ENCODE measurements at places on chromosomes 7 and 10. TPM values are rescaled to one million over a fixed set of nuclear protein-coding genes. Genes with fewer than 3 reads are reported as not detected.

HECW1 gene
- total RNA-seq = 1.4 TPM

GDF2 gene
- total RNA-seq = not detected

NPFFR1 gene
- total RNA-seq = 0.16 TPM

FGFBP3 gene
- total RNA-seq = 7.8 TPM

HYCC1 gene
- total RNA-seq = 19.8 TPM

C10orf143 gene
- not detected for total RNA-seq

NODAL gene
- total RNA-seq = not detected

CTAGE6 gene
- total RNA-seq = 1.9 TPM

GRCh38 chr10:70324339-70324861 is 40.6 kb upstream of the NPFFR1 start:
- DNase-seq = no peak

GRCh38 chr7:21030237-21030871 is 243.7 kb upstream of the SP8 start:
- no peak for DNase-seq

DNA sequence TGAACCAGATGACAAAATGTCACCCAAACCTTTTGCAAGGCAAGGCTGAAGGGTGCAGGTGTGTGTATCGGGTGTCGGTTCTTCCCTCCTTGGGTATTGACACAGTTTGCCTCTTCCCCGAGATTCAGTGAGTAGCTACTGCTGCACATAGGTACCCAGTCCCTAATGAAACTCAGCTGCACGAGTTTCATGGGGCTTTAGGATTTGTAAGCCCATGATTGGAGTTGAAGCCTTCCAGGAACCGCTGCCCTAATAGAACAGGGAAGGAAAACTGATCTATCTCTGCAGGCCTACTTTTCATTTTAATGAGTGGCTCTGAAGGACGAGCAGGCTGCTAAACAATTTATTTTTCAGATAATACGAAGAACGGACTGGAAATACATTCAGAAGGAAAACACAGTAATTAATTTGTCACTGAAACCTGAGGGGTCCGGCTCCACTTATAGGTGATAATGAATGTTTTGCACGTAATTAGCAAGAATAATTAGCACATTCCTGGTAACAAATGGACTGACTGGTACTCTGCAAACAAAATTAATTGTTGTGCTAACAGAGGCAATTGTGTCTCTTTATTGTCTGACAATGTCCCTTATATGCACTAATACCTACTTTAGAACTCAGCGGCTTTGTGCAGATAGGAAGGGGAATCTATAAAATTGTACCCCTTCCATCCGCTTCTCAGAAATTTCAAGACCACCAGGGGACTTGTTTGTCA is 49.6 kb upstream of the FZD8 start:
- no peak for DNase-seq

DNA sequence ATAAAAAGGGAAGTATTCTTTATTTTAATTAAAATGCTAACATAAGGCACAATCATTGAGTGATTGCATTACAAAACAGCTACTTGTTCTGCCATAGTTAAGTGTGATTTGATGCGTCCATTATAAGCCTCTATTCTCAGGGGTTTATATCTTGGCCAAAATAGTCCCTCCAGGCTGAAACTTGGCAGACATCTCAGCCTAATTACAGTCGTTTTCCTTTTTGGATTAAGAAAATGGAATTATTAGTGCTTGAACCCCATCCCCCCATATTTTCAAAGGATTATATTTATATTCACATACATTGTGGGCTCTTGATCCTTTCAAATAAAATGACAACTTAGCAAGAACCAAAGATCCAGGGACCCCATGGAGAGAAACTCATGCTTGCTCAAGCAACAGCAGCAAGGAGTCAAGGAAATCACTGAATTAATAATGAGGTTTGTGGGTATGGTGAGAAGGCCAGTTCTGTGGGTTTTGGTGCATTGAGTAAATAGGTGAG is 66.7 kb upstream of the NEUROD6 start:
- no peak for DNase-seq

DNA sequence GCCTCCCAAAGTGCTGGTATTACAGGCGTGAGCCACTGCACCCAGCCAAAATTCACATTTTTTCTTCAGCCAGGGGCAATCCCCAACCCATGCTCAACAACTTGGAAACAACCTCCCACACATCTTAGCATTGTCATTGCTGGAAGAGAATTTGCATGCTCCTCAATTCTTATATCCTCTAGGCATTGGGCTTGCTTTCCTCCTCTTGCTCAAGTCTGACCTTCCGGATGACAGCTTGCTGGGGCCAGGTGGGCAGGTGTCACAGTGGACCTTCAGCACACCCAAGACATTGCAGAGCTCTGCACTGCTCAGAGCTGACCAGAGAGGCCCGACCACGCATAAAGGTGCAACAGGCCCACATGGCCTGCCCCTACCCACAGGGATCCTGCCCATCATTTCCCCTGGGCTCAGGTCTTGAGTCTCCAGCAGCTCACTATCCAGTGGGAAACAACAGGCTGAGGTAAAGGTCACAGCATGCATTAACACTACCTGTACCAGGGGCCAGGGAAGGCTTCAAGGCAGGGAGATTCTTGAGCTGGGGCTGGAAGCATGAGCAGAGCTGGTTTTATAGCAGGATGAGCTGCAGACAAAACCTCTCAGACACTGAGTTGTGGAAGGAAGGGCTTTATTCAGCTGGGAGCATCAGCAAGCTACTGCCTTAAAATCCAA is 6.8 kb upstream of the GPR15LG start:
- no peak for DNase-seq

GRCh38 chr10:61063901-61064300 is 119.9 kb upstream of the RHOBTB1 start:
- no peak for DNase-seq

DNA sequence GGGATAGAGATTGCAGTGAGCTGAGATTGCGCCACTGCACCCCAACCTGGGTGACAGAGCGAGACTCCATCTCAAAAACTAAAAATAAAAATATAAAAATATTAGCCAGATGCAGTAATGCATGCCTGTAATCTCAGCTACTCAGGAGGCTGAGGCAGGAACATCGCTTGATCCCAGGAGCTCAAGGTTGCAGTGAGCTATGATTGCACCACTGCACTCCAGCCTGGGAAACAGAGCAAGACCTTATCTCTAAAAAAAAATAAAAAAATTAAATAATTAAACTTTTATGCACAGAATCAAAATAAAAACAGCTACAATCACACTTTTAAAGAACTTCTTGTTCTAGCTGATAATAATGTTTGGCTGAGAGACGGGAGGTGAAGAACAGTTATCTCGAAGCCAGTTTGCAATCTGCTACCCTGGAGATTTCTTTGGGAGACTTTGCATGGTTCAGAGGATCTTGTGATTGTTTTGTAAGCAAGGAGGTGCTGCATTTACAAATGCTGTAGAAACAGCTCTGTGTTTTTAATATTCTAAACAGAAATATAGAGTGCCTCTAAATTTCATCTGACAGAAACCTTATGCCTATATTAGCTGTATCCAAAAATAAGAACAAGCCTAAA is 19.9 kb upstream of the MACROH2A2 start:
- DNase-seq = no peak

GRCh38 chr10:122657255-122657654 is 42.4 kb downstream of the C10orf120 start:
- no peak for DNase-seq

GRCh38 chr7:30166841-30167235 is 32.1 kb downstream of the MTURN start:
- no peak for DNase-seq

DNA sequence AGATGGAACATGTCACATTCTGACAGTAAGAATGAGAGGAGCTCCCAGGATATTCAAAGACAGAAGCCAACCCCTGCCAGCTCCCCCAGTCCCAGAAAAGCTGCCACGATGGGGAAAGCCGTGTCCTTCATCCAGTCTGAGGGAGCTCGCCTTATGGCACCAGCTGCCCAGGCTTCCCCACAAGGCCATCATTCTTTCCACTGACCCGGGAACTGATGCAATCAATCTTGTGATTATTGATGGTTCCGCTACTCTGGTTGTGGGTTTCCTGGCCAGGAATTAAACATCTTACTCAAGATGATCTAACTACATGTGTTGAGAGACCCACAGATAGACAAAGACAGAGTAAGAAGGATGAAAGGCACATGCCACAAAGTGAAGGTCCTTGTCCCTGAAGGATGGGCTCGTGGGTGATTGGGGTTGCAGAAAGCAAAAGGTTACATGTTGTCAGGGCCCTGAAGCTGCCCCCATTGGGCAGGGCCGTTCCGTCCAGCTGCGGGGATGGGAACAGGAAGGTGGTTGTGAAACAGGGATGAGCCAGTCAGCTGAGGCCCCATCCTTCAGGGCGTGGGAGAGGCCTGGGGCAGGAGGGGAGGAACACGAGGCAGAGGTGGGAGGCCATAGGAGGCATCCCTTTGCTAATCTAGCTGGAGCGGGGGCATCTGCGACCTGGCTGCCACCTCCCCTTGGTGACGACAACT is 127.6 kb downstream of the OAT start:
- peak; percentile 30 for DNase-seq

DNA sequence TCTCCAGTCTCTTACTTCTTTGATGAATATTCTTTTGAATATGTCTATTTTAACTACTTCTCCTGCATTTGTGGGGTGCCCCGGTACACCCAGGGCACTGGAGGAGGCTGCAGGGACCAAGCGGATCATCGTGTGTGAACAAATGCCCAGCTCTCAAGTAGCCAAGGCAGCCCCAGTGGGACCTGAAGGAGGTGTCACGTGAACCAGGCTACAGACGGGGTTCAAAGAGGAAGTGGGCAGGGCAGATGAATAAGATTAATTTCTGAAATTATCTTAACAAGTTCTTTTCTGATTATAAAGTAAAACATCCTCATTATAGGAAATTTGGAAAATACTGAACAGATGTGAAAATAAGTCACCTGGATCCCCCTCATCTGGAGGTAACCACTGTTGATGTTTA is 78.4 kb upstream of the DUSP5 start:
- DNase-seq = no peak

DNA sequence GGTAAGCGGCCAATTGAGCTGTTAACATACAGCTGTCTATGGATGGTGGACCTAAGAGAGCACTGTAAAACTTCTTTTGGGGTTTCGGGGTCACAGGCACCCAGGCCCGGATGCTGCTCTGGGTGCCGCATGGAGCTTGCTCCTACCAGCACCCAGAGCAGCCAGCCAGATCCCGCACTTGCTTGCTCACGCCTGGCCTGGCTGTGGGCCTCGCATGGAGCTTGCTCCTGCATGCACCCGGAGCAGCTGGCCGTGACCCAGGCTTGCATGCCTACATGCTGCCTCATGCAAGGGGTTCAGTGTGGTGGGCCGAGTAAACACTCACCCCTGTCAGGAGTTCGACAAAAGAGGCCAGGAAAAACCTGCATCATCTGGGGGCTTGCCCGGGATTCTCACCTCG is 896.9 kb downstream of the SORCS1 start:
- DNase-seq = no peak

GRCh38 chr7:153188630-153189029 is 429.1 kb downstream of the ACTR3B start:
- no peak for DNase-seq

GRCh38 chr10:21160116-21160515 is 263.0 kb upstream of the NEBL start:
- no peak for DNase-seq

DNA sequence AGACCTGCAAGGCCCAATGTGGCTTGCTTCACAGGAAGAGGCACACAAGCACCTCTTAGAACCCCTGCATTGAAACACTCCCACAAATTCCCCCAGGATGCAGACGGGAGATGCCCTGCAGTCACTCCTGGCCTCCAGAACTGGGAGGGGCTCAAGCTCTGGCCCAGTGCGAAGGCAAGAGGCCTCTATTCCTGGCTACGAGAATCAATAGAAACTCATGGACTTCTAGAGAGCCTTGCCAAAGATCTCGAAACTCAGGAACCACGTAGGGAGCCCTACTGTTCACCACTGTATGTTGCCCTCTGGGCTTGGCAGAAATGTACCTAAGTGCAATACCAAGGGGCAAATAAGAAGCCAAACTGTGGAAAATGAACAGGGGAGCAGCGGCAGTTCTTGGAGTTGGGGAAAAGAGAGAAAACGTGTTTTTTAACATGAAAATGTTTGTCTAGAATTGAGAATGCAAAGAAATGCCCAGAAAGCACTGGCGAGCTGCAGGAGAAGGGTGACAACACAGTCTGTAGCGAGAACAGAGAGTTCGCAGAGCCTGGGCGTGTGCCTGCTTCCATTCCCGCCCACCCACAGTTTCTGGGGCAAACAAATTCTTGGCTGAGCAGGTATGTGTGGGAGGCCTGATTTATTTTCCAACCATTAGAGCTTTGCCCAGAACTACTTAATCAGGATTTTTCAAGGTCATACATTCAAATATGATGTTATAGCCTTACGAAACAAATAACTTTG is 260.5 kb upstream of the KLF14 start:
- DNase-seq = peak; percentile 58

DNA sequence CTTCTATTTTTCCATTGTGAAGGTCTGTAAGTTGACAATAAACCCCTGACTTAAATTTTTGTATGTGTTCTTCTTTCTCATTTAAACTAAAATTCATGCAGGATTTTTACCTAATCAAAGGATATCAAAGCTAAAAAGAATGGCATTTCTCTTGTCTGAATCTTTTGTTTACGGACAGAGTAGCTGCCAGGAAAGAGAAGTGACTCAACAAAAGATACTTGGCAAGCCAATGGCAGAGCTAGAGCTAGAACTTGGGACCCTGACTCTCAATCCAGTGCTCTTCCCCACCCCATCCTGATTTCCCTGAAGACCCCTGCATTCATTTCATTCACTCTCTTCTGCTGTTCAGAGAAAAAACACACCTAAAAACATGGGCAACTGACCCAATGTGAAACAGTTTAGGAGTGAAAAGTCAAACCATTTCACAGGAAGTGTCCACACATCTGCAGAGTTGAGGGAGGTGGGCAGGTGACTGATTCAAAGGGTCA is 40.2 kb upstream of the PDLIM1 start:
- no peak for DNase-seq

DNA sequence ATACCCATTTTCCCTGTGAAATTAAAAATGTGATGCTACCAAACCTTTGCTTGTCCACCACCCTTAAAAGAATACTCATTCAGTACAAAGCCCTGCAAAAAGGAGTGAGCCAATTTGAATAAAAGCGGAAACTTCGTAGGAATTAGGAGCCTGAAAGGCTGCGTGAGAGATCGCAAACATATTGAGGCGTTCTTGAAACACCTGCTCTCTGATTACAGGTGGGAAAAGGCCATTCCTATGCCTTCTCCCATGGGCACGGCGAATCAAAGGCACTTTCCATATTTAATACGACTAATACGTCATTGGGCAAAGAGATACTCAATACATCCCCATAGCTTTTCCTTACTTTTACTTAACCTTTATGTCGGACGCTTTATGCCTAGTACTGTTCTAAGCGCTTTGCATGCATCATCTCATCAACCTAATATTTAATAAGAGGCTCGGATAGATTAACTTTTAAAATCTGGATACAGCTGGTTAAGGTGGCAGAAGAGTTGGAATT is 30.9 kb upstream of the KMT2E start:
- DNase-seq = no peak

Measured in transverse colon (tissue), 4 donors.